Activated CD4-positive, alpha-beta memory T cell treated with anti-CD3 and anti-CD28 coated beads for 36 hours (primary cell): ENCODE measurements at places on chromosomes 12 and 14. TPM values are rescaled to one million over a fixed set of nuclear protein-coding genes. Genes with fewer than 3 reads are reported as not detected.
A peak's percentile ranks its signal among the peaks of the same experiment; 100 is the strongest.

DNA sequence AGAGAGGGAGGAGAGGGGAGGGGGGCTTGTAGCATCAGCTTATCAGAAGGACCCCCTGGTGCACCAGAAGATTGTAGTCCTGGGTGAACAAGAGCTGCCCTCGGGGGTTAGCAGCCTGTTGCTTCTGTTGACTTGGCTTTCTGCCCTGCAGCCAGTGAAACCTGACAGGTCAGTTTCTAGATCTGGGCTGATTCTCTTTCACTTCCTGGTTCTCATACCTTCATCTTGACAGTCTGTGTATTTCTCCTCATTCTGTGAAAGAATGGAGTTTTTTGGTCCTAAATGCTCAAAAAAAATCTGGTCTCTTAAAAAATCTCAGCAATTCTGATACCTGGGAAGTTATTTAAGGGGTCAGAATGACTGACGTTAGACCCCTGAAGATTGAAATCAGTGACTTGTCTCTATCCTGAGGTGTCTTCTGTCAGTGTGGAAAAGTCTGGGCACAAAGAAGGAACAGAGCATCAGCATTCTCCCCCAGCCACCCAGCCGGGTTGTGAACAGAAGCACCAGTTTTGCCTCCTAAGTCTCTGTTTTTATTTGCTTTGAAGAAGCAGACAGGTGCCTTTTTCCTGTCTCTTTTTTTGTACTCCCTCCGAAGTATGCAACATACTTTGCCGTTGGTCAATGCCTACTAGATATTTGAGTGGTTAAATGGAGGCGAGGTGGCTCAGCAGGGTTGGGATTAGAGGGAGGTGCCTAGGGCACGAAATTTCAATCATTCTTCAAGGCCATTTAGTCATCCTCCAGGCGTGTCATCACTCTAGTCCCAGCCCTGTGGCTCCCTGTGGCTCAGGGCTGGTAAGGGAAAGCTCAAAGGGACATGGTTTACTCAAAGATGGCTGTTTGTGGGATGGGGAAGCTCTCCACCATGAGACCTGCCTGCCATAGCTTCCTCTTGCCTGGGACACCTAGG lies 24.0 kb downstream of the TTC9 start:
- no peak for DNase-seq

- DNase-seq, result peak; percentile 58
These were observed 84.1 kb upstream of the GNG2 start for GRCh38 chr14:51776102-51776894.

DNA sequence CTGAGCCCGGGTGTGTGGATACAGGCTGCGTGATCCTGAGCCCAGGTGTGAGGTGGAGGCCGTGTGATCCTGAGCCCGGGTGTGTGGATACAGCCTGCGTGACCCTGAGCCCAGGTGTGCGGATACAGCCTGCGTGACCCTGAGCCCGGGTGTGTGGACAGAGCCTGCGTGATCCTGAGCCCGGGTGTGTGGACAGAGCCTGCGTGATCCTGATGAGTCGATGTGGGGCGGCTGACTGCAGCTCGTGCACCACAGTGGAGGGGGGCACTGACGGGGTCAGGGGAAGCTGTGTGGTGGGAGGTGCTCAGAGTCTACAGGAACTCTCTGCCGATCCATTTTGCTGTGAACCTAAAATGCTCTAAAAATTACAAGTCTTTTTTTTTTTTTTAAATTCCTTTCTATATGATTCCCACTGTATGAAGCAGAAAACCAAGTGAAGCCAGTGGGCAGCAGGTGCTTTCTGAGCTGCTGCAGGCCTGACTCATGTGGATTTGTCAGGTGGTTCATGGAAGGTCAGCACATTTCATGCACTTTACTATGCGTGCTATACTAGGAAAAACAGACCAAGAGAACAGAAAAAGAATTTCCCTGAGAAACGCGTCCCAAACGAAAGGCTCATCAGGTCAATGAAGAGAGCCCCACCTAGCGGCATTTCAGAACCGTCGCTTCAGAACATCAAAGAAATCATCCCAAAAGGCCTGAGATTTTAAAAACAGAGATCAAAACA lies 19.3 kb downstream of the BRF1 start:
- peak; percentile 28 for DNase-seq

Gene C12orf54
- total RNA-seq, result not detected

Gene YY1
- total RNA-seq, result 88.6 TPM

DNA sequence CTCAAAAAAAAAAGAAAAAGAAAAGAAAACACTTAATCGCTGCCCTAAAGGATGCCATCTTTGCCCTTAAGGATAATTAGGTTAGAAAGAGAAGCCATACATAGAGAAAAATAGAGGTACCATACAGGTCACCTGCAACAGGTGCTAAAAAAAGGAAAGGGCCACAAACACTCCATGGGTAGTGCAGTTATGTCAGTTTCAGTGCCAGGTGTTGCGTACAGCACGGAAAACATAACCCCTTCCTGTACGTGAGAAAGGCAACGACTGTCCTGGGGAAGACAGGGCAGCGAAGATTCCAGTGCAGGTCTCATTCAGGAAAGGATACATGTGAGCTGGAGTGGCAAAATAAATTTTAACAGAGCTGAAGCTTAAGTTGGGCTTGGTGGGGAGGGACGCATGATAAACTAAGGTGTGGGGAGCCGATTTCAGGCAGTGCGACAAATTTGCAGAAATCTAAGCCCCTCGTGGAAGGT lies 553 bp upstream of the DAZAP2 start:
- no peak for DNase-seq

DNA sequence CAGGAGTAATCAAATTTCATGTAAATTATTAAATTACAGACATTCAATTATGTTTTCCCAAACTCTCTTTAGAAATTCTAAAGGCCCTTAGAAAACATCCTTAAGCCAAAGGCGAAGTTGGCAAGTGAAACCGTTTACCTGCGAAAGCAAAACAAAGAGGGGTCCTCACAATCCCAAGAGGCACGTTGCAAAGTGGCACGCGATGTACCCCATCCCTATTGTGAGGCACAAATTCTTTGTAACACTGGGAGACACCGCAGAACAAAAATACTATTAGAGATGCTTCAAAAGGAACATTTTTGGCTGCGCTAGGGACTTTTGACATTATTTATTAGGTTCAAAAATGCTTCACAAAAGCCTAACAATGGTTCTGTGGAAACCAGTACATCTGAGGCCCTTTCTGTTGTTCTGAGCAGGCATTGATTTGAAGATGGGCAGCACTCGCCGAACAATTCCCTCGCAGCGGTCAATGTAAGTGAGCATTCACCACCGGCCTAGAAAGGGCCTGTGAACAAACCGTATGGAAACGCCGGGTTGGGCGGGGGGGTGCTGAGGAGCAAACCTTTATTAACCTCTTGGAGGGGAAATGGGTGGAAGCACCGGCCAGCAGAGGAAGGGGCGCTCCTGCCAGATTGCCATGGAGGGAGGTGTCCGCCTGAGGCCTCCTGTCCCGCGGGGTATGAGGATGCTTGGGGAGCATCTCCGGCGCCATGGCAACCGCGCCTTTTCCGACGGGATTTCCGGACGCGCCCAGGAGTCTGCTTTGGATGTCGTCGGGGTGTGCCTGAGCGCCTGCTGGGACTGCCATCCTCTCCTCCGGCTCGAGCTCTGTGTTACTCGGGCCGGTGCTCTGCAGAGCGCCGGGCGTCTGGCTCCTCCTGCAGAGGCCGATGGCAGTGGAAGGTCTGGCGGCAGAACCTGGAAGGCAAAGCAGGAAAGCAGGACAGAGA lies 193.9 kb downstream of the C12orf42 start:
- no peak for DNase-seq

Gene AQP2
- not detected for total RNA-seq

GRCh38 chr12:100170313-100170858 lies 27.7 kb upstream of the BLTP3B start:
- DNase-seq, result no peak

DNA sequence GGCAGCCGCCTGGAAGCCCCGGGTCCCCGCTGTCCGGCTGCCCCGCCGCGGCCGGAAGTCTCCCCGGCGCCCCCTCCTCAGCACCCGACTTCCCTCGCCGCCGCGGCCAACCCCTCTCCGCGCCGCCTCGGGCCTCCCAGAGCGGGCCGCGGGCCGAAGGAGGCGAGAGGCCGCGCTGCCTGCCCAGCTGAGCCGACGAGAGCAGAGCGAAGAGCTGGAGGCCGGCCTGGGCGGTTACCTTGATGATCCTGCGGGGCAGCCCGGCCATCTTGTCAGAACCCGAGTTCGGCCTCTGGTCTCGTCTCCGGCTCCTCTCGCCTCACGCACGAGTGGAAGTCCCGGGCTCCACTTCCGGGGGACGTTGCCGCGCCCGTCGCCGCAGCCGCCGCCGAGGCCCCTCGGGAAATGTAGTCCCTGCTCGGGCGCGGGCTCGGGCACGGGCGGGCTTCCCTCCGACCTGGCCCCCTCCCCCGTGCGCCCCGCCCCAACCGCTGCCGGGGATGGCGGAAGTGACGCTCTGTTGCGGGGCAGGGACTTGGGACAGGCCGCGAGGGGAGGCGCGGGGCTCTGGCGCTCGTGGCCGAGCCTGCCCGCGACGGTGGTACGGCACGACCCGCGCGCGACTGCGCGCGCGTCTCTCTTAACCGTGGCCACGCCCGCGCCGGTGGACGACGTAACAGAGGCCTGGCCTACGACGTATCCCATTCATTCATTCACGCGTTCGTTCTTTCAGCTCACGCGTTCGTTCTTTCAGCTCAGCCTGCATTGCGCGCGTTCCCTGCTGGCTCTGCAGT lies at the start of gene UBE2N:
Gene UBE2N, minus strand, starts transcription at position 331 of the 794 bp plus-strand sequence. Its CDS starts 63 bp downstream, at position 268.
- peak; percentile 97 for DNase-seq

- DNase-seq, result peak; percentile 78
These were observed at the start of gene STYK1 for GRCh38 chr12:10673659-10674384. Gene STYK1 (minus strand): TSS chr12:10674052. CDS start chr12:10634618, 39,434 bp downstream.

Gene MYL6B
- total RNA-seq, result 70.8 TPM

GRCh38 chr12:109900752-109901580 lies 892 bp downstream of the TCHP start:
- no peak for DNase-seq

Gene OAS3
- total RNA-seq, result 37.1 TPM

Gene ESPL1
- total RNA-seq, result 70.0 TPM

DNA sequence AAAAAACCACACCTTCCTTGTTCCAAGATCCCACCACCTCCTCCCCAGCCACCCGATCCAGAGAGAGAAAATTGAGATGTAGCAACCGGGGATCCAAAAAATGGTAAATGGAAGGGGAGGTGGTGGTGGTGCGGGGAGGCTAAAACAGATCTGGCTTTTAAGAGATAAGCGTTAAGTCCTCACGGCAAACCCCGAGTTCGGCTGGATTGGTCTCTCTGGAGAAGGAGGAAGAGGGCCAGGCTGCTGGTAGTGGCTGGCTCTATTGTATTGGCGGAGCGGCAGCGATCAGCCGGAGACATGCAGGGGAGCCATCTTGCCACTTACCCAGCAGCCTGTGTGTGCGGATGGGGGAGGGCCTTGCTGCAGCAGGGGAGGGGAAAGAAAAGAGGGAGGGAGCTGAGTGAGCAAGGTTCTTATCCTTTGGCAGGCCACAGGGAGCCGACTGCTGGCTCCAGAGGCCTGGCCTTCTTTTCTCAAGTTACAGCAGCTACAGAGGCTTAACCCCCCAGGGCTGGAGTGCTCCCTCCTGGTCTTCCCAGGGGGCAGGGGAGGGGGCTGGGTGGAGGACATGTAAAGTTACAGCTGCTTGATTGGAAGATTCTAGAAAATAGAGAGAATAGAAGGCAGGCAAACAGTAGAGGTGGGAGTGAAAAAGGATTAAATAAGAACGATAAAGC lies 14.1 kb upstream of the CDH24 start:
- DNase-seq, result peak; percentile 89

Gene AKAP3
- 2.9 TPM for total RNA-seq

DNA sequence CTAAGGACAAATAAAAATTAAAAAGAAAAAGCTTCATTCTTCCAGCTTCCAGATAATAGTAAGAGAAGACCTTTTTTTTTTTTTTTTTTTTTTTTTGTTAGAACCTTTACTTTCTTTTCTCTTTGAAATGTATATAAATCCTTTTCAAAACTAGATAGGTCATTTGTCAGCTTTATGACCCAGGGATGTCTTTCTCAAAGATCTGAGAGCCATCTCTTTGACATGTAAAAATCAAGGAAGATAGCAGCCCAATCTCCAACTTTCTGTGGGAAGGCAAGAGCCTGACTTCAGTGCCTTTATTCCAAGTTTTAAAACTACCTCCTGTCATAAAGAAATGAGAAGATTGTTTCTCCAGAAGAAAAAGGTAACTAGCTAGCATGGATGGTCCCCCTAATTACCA lies 203.3 kb upstream of the LRFN5 start:
- no peak for DNase-seq

DNA sequence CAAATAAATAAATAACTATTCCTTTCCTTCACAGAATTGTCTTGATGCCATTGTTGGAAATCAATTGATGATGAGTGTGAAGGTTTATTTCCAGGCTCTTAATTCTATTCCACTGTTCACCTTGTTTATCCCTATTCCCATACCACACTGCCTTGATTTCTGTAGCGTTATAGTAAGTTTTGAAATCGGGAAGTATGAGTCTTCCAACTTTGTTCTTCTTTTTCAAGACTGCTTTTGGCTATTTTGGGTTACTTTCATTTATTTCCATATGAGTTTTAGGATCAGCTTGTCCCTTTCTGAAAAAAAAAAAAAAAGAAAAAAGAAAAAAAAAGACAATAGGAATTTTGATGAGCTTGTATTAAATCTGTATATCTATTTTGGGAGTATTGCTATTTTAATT lies 9.3 kb upstream of the CDK2AP1 start:
- DNase-seq, result no peak

GRCh38 chr12:89657066-89657465 lies 51.6 kb downstream of the ATP2B1 start:
- DNase-seq, result no peak

Gene SRRM4
- total RNA-seq, result not detected

Gene HOXC4
- 0.17 TPM for total RNA-seq

GRCh38 chr14:92217936-92218335 lies 96.2 kb downstream of the CPSF2 start:
- DNase-seq, result no peak

GRCh38 chr14:91417120-91417982 lies at the start of gene CCDC88C:
Gene CCDC88C (minus strand): TSS chr14:91417820. CDS start chr14:91417690, 130 bp downstream.
- DNase-seq, result peak; percentile 82

- peak; percentile 78 for DNase-seq
These were observed 101.9 kb upstream of the SFSWAP start for GRCh38 chr12:131608740-131609690.

GRCh38 chr14:98171654-98172053 lies 1100.3 kb downstream of the BCL11B start:
- DNase-seq, result peak; percentile 46

- no peak for DNase-seq
These were observed 17.7 kb downstream of the C12orf71 start for GRCh38 chr12:27064397-27065342.

- DNase-seq, result no peak
These were observed at the start of gene TUNAR for GRCh38 chr14:95876761-95877538. Gene TUNAR (plus strand): TSS chr14:95876832.

Gene KRT77
- not detected for total RNA-seq

Gene GEMIN2
- total RNA-seq, result 17.2 TPM

- no peak for DNase-seq
These were observed 85.4 kb downstream of the PTCSC3 start for GRCh38 chr14:36091096-36091495.

DNA sequence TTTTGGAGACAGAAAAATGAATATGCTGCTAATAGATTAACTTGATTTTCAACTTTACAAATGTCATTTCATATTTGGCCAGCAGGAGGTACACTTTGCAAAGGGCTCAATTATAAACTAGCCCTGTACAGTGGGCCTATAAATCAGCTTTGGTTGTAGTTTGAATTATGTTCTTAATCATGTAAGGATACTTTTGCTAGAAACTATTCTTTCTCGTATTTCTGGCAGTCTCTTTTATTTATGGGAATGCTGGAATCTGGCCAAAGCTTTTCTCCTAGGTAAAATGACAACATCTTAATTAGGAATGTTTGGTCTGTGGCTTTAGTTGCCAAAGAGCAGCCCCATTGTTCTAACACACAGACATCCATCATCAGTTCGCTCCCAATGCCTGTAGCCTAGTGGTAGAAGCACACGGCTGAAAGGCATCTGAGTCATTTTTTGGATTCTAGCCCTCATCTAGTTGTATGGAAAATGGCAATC lies 1322.3 kb upstream of the SEL1L start:
- no peak for DNase-seq
